Thymus (tissue), 14 donors: ENCODE measurements at places on chromosomes 4 and X. TPM values are rescaled to one million over a fixed set of nuclear protein-coding genes. Genes with fewer than 3 reads are reported as not detected.

DNA sequence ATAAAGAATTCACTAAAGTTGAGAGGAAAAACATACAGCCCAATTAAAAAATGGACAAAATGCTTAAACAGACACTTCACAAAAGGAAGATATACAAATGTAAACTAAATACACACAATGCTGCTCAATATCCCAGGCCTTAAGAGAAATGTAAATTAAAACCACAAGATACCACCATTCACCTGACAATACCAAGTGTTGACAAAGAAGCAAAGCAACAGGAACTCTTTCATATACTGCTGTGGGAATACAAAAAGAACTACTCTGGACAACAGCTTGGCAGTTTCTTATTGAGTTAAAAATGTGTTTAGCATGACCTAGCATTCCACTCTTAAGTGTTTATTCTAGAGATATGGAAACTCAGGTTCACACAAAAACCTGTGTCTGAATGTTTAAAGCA, 71.3 kb downstream of the ABCB7 start:
- DNase-seq, result no peak

DNA sequence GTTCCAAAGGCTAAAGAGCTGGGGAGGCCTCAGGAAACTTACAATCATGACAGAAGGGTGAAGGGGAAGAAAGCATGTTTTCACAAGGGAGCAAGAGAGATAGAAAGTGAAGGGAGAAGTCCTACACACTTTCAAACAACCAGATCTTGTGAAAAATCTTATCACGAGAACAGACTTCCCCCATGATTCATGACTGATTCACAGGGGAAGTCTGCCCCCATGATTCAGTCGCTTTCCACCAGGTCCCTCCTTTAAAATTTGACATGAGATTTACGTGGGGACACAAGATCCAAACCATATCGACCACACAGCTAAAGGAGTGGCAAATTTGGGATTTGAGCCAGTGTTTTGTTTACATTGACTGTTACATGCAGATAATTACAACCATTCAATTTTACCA, 971.1 kb upstream of the HS3ST1 start:
- DNase-seq, result no peak

GRCh38 chr4:81389720-81390119, 82.0 kb downstream of the RASGEF1B start:
- DNase-seq, result no peak

Gene ADGRA3
- 13.1 TPM for polyA plus RNA-seq

Gene MAGEA4
- not detected for polyA plus RNA-seq
